CD4-positive, alpha-beta T cell treated with Interleukin-6 for 4 hours (primary cell): ENCODE measurements at places on chromosomes 4 and X.

DNA sequence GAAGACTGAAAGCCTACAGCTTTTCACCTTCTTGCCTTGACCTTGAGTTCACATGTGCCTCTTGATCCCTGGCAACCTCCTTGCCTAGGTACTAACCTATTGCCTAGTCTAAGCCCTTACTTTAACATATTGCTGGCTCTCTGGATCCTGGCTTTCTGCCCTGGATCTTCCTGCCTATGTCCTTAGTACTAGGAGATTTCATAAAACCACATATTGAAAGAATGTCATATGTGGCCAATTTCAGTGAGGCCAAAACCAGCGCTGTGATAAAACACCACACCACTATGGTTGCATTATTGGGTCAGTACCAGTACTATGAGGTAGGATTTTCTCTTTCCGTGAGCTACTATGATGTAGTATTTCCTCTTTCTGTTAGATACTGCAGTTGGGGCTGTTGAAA, 80.4 kb downstream of the CT47B1 start:
- DNase-seq, result no peak

- DNase-seq, result no peak
These were observed 28.7 kb downstream of the RS1 start for GRCh38 chrX:18643243-18643642.

DNA sequence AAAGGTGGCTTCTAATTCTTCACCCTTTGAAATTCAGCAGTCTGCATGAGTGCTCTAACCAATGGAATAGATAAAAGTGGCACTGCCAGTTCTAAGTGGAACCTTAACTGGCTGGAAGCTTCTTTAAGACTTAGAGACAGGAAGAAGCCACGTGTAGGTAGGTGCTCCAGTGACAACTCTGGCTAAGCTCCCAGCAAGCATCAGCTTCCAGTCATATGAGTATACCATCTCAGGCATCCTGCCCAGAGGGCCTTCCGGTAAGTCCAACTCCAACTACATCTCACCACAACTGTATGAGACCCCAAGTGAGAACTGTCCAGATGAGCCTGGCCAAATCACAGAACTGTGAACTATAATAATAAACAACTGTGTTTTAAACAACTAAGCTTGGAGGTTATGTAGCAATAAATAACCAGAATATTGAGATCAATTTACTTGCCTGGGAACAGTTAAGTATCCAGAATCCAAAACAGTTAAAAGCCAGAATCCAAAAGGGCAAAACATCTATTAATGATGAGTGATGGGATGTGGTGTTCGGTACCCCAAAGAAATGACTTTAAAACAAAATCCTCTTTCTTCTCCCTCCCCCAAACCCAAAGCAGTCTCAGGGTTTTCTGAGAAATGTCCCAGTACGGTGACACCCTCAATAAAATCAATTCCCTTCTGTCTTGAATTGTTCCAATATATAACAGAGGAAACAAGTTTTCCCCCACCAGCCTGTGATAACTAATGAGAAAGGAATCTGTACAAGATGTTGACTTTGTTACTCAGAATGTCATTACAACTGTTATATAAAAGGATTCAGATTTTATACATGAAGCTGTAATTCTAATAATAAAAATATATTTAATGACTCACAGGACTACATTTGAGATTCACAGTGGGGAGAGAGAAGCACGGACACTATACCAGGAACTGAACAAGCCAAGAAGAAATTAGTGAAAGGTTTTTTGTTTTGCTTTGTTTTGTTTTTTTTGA, 4.2 kb downstream of the TSPAN5 start:
- DNase-seq, result no peak

- DNase-seq, result peak; percentile 63
These were observed 4.6 kb upstream of the KANTR start for GRCh38 chrX:53089224-53089842.

- no peak for DNase-seq
These were observed 5.2 kb upstream of the AFF2 start for GRCh38 chrX:148495176-148495575.

GRCh38 chrX:16739574-16739973, 20.2 kb downstream of the SYAP1 start:
- no peak for DNase-seq
